Activated B cell treated with CpG ODN at 0.5 μM for 24 hours (primary cell): ENCODE measurements at places on chromosomes 12 and 14. TPM values are rescaled to one million over a fixed set of nuclear protein-coding genes. Genes with fewer than 3 reads are reported as not detected.

DNA sequence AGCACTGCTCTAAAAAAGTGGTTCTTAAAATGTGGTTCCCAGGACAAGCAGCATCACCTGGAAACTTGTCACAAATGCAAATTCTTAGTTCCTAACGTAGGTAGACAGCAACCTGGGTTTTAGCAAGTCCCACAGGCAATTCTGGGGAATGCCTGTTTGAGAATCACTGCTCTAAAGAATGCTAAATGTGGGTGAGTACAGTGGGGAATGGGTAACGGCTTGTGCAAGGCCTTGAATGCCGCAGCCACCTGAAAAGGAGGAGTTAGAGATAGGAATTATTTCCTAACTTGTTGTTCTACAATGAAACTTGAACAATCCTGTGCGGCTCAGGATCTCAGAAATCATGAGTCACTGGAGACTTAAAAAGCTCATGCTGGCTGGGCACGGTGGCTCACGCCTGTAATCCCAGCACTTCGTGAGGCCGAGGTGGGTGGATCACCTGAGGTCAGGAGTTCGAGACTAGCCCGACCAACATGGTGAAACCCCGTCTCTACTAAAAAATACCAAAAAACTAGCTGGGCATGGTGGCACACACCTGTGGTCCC lies 34.9 kb downstream of the GNS start:
- no peak for DNase-seq

- DNase-seq = no peak
These were observed 178.5 kb downstream of the DAD1 start for GRCh38 chr14:22410497-22410896.

GRCh38 chr12:105978276-105978675 lies 160.5 kb downstream of the NUAK1 start:
- DNase-seq = no peak

GRCh38 chr12:18368594-18368993 lies 107.3 kb downstream of the PIK3C2G start:
- DNase-seq = no peak

DNA sequence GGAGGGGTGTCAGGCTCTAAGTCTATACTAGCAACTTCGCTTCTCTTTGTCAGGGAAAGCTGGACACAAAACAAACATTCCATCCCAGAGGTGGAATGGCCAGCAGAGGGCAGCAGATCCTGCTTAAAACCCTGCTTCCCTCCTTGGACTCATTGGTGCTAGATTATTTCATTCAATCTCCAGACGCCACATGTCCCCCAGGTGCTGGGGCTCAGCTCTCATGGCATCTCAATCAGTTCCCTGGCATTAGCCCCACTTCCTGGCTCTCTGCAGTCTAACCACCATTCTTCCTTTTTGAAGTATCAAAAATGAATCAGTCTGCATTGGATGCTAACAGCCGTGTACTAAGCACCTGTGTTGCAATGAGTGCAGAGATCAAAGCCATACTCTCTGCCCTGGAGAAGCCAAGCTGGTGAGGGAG lies 8.1 kb upstream of the PPP1R1A start:
- DNase-seq = no peak

RND1 gene
- total RNA-seq = 4.9 and 5.9 TPM in 2 replicates
